ENCODE measurements at places on chromosomes 5 and 9. TPM values are rescaled to one million over a fixed set of nuclear protein-coding genes. Genes with fewer than 3 reads are reported as not detected.

SELENOP gene
- total RNA-seq, result not detected

OR1J2 gene
- total RNA-seq, result not detected

DNA sequence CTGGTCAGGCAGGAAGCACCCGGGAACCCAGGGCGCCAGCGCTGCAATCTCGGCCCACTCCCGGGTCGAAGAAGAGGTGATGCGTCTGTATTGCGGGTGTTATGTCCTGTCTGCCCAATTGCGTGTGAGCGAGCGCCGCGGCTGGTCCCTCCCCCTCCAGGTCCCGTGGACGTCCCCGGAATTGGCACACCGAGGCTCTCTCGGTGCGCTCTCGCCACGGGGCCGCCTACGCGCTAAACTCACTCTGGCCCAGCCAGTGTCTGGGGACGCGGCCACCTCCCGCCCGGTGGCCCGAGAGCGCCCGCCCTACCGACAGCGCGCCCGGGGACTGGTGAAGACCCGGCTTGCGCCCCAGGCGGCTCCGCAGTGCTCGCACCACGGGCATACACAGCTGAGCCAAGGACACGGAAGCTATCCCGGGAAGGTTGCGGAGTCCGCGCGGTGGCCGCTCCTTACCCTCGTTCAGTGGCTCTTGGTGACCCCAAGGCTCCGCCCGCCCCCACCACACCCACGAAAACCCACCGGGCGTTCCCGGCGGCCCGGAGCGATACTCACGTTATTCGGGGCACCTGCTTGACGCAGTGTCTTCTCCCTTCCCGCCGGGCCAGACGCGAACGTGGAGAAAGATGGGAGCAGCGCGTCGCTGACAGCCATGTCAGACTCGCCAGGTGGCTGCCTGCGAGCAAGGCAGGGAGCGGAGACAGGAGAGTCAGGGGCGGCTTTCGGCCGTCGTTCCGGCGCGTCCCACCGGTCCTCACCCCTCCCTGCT lies 1.0 kb downstream of the KLF4 start:
- no peak for DNase-seq

GRCh38 chr5:139513852-139514485 lies 31.4 kb upstream of the STING1 start:
- DNase-seq, result peak; percentile 29

GRCh38 chr5:98368141-98368540 lies 405.3 kb upstream of the RGMB start:
- no peak for DNase-seq

DNA sequence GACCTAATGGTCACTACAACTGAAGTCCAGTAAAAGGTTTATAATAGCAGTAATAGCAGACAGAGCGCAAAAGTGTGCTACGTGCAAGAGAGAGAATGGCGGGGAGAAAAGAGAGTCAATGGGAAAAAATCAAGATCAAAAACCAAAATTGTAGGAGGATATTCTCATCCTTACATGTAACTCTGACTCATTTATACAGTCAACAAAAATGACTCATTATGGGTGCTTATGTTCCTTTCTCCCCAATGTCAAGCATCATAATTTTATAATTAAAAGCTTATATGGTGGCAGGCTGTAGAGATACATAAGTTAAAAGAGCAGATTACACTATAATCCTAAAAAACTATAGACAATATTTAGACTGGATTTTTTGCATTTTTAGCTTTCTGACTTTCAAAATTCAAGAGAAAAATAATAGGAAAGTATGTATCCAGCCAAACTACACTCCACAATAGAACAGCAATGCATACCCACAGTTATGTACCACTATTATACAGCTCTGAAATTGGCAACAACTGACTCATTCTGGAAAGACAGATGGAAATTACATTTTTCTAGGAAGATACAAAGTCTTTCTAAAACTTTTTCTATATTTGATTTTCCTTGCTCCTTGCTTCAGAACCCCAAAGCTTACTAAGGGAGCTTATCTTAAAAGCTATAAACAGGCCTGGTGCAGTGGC lies 78.4 kb downstream of the PLPP1 start:
- no peak for DNase-seq

DNA sequence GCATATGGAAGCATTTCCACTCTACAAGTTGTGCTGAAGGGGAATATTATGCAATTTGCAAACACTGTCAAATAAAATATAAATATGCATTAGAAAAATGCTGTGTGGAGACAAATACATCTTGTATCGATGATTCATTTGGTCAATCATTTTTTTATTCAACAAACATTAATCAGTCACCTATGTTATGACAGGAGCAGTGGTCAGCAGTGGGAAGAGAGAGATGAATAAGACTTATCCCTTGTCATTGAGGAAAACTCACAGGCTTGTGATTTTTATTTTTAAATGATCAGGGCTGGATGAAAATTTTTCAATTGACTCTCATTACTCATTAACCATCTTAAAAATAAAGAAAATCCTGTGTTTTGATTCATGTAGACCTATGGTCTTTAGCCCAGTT lies 574.1 kb downstream of the ACTL7B start:
- no peak for DNase-seq
